CD4-positive, alpha-beta T cell treated with Interleukin-10 for 1 hour (primary cell): ENCODE measurements at places on chromosomes 16 and 17.
A peak's percentile ranks its signal among the peaks of the same experiment; 100 is the strongest.

DNA sequence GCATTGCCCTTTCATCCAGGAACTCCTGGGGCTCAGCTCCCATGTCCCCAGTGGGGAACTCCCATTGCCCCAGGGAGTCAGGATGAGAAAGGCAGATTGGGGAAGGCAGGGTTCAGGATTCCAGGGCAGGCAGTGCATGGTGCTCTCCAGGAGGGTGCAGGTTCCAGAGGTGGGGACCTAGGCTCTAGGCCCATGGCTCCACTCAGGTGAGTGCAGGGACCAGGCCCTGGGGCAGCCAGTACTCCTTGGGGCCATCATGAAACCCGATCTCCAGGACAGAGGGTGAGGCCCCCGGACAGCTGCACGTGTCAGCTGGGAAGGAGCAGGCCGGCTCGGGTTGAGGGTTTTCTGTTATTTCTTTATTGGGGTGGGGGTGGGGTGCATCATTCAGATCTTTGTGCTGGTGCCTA, 1.3 kb upstream of the MTSS2 start:
- no peak for DNase-seq

DNA sequence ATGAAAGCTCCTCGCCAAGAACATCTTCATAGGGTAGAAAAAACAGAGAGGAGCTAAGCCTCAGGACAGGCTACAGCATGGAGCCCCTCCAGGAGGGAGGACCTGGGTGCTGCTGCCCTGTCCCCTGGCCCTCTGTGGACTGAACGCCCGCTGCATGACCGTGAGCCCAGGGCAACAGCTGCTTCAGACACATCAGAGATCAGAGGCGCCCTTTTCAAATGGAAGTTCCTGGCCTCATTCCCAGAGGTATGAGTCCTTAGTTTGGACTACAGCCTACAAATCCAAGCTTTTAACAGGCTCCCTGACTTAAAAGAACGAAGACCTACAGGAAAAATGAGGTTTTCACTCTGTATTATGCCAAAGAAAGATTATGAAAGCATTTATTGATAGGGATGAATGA, 48.5 kb downstream of the ZNF18 start:
- DNase-seq = no peak

GRCh38 chr17:63279498-63280230, 166.4 kb downstream of the CYB561 start:
- no peak for DNase-seq

DNA sequence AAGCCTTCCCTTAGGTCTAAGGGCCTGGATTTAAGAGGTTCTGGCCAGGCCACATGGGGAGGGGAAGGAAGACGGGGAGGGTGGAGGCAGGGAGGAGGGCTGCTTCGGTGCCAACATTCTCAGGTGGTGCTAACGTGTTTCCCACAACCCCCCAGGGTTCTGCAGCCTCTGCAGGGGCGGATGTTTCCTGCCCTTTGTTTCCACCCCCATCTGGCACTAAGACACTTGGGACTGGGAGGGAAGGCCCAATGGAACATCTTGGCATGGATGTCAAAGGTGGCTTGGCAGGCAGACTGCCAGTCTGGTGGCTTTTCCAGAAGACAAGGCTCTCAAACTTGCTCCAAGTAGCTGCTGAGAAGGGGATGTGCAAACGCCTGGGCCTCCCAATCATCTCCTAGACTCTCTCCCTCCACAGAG, 12.7 kb downstream of the HIC1 start:
- no peak for DNase-seq

- no peak for DNase-seq
Observed at GRCh38 chr17:44591206-44591605, 33.9 kb downstream of the FZD2 start.

GRCh38 chr17:55275894-55276804, 11.4 kb downstream of the HLF start:
- DNase-seq = no peak

DNA sequence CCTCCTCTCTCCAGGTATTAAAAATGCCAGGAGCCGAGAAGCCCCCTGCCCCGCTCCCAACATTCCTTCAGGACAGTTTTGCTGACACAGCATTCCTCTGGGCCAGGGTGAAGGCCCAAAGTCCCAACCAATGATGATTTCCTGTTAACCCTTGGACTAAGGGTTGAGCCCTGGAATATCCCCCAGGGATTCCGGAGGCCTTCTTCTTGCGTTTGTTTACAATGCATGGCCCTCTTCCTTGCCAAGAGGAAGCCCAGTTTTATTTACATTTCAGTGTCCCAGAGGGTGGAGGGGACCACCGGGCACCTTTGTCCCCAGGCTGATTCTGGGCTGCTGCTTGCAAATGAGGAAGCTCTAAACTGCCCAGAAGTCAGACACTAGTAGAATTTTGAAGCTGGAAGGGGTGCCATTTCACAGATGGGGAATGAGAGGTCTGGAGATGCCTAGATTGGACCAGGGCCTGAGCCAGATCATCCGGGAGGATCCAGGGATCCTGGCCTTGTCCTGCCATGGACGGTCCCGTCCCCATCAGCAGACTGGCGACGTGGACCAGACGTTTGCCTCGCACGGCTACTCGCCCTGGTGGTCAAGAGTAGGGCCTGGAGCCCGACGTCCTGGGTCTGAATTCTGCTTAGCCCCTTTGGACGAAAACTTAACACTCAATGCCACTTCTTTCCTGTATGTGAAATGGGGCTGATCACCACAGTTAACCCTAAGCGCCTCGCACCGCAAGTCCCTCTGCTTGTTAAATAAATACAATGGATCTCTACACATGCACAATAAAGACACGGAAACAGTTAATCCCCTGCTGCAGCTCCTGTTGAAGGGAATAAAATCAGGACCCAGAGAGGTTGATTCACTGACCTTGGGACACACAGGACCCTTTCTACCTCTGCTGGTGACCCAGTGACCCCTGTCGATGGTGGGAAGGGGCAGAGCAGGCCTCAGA, 55.6 kb upstream of the CIBAR2 start:
- DNase-seq = no peak

DNA sequence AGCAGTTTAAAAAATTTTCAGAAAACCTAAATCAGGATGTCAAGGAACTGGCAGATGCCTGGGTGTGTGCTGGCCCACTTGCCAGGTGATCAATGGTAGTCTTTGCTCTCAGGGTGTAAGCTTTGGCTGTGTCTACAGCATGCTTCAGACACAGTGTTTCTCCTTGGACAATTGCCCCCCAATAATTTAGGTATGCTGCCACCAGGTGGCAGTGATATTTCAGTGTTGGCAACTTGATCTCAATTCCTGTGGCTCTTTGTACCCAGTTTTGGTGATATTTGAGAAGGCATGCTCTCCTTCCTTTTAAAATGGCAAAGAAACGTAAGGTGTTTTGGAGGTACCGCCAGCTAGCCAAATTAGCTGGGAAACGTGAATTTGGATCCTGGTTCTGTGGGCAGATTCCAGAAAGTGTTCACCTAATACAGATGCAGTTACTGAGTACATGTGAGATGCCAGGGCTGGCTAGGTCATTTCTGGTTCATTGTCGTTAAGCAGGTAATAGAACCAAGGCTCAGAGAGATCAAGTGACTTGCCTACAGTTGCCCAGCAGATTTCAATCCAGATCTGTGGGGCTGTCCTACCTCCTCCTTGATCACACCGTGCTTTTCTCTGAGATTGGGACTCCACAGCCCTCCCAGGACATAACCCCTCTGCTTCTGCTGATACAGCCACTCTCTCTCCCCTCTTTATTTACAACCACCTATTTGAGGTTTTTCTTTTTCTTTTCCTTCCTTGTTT, 155.6 kb upstream of the PLCG2 start:
- DNase-seq = peak; percentile 74

DNA sequence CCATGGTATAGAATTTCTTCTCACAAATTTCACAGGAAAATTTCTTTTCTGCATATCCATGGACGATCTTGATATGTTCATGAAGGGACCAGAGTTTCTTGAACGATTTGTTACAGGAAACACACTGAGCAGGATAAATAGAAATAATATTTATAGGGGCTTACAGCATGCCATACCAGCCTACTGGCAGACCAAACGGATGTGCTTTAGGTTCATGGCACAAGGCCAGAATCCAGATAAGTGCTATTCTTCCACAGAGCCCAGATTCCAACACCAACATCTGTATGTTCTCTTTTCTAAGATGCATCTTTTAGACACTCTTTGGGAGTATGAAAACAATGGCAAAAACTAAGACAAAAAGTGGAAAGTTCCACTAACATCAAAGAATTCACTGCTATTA, 49.3 kb downstream of the ZNF652 start:
- no peak for DNase-seq

GRCh38 chr16:47492428-47493377, 31.6 kb downstream of the PHKB start:
- DNase-seq = peak; percentile 8

DNA sequence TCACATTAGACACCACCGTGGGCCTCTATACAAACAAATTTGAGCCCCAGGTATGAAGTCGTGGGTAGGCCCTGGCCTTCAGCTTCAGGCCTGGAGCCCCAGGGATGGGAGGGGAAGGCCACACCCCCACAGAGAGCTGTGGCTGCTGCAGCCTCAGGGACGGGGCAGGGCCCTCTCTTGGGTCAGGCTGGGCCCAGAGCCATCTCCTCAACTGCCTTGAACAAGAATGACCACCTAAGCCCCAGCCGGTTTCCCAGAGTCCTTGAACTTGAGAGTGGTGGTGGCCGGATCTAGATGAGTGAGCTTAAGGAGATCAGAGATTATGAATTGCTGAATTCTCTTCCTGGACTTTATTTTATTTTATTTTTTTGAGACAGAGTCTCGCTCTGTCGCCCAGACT, 18.6 kb downstream of the SCNN1B start:
- DNase-seq = no peak

GRCh38 chr16:85820604-85821372, 21.3 kb downstream of the COX4I1 start:
- DNase-seq = no peak

GRCh38 chr17:17060001-17060922, 18.0 kb downstream of the MPRIP start:
- DNase-seq = no peak

DNA sequence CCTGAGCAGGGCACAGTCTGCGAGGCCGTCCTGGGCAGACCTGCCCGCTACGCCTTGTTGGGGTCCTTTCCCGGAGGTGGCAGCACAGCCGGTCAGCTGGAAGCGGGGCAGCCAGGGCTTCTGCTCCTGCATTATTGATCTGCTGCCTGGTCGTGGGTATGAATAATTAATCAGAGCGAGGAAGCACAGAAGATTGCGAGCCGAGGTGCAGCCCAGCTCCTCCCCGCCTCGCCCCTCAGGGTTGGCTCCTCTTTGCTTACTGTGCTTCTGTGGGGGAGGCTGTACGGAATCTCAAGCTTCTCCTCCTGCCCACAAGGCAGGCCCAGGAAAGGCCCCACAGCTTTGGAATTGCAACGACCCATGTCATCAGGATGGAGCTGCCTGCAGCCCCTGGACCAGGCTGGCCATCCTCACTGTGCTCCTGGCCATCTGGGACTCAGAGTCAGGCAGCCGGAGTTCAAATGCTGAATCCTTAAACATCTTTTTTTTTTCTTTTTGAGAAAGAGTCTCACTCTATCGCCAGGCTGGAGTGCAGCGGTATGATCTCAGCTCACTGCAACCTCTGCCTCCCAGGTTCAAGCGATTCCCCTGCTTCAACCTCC, 25.6 kb downstream of the TRARG1 start:
- DNase-seq = no peak

DNA sequence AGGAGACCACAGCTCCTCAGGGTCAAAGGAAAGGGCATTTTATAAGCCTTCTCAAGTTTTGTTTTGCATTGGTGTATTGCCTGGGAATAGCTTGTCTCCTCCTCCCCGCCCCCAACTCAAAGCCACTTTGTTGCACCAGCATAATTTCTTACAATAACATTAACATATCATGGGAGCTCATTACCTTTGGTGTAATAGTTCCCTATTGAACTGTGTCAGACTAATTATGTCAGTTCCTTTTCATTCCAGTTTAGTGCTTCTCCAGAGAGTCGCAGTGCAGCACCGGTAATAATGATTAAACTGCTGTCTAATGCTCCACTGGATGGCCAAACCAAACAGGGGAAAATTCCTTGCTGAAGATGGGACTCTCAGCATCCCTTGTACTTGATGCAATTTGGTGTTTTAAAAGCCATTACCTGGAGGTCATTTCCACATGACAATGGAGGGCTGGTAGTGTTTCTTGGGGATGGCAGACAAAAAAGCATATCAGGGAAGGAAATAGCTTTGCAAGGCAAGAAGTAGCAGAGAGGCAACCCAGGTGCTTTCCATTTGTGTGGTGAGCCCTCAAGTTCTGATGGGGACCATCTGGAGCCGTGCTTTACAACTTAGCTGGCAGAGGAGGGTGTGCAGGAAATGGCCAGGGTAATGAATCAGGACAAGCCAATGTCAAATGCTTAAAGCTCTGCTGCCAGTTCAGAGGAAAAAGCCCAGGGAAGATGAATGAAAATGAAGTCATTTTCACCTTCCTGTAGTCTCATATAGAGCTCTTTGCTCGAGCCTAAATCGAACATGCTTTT, 91.5 kb upstream of the NLRP1 start:
- no peak for DNase-seq

GRCh38 chr17:75109046-75109406, 743 bp upstream of the ARMC7 start:
- no peak for DNase-seq

- peak; percentile 22 for DNase-seq
Observed at GRCh38 chr17:68509141-68510057, 2.8 kb upstream of the PRKAR1A start.

DNA sequence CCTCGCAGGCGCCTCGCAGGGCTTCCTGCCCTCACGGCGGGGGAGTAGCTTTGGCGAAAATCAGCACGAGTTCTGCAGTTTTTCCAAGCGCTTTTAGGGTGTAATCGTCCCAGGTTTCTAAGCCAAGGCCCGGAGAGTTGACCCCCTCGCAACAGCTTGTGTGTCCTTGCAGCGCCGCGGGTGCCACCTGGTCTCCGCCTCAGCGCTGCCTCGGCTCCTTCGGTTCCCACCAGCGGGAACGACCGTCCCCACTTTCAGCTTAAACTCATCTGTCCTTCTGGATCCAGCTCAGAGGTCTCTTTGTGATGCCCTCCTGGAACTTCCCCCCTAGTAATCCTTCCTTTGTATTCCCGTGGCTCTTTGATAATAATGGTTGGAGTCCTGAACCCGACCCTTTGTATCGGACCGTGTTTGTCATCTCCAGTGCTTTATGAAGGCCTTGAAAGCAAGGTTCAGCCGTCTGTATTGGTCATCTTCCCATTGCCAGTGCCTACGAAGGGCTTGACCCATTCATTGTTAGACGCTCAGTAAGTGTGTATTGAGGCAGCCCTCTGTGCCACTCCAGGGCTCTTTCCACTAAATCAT, 858 bp upstream of the SMARCE1 start:
- no peak for DNase-seq

GRCh38 chr17:21042458-21043295, at the start of gene USP22:
Gene USP22 (minus strand): TSS chr17:21043011. CDS start chr17:21042835, 176 bp downstream.
- no peak for DNase-seq

- no peak for DNase-seq
Observed at GRCh38 chr16:11168386-11169051, 87.5 kb downstream of the SOCS1 start.

GRCh38 chr17:57540596-57540995, 204.5 kb downstream of the CCDC182 start:
- no peak for DNase-seq
